Effector memory CD8-positive, alpha-beta T cell (primary cell): ENCODE measurements at places on chromosomes 2 and 18.

GRCh38 chr2:88903749-88904353 is 212.4 kb downstream of the RPIA start:
- no peak for DNase-seq

DNA sequence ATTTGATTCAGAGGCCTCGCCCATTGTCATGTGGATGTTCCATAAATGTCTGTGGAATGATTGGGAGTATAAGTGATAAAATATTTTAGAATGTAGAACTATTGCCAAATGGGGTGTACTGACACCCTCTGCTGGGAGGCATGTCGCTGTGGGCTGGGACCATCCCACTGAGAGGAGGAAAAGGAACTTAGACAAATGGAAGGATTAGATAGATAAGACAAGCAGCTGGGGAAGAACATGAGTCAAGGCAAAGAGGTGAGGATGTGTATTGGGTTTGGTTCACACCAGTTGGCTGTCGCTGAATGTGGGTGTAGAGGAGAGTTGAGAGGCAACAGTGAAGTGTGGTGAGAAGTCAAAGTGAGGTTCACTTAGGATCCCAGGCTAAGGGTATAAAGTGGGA is 4.0 kb downstream of the C2orf74 start:
- no peak for DNase-seq

DNA sequence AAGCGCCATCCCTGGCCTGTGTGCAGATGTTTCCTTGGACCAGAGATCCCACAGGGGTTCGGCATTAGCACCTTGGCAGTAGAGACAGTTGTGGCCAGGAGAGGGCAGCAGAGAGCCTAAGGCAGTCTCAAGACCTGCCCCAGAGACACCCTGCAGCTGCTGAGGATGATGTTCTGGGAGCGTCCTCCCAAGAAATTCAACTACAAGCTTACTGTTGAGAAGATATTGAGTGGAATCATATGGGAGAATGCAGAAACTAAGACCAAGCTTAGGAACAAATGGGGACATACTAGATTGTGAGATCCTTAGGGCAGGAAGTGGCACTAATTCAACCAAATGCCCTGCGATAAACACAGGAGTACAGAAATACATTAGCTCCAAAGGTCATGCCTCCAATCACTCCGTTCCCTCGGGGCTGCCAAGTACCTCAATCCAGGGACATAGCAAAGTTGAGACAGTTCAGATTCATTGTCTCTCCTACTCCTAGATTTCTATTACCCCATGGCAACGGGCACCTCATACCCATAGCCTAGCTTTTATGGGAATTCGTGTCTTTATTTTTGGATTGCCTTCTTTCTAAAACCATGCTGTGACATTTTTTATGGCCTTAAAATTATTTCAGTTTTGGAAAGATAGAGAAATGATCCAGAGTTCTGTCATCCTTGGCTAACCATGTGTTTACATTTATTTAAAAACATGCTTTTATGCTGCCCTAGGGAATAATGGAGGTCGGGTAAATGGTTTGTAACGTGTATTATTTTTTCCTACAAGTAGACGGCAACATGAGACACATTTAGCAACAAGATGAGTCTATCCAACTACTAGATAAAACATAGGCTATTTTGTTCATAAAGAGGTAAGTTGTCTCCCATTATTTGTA is 2.2 kb upstream of the ERMN start:
- peak; percentile 81 for DNase-seq

GRCh38 chr2:235756491-235756890 is 262.6 kb downstream of the AGAP1 start:
- no peak for DNase-seq

DNA sequence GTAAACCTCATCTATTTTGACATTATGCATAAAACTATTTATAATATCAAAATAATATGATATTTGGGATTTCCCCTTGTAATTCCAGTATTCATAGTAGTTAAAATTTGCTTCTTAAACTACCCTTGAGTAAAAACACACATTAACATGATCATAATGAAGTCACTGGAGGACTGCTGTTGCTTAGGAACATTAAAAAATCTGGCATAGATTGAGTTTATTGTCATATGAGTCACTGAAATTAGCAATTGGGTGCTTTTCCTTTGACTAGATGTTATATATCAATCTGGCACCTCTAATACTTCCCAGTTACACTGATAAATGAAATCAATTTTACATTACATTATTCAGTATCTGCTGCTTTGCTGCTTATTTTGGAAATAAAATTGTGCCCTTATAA is 57.0 kb upstream of the ZC3H15 start:
- no peak for DNase-seq

DNA sequence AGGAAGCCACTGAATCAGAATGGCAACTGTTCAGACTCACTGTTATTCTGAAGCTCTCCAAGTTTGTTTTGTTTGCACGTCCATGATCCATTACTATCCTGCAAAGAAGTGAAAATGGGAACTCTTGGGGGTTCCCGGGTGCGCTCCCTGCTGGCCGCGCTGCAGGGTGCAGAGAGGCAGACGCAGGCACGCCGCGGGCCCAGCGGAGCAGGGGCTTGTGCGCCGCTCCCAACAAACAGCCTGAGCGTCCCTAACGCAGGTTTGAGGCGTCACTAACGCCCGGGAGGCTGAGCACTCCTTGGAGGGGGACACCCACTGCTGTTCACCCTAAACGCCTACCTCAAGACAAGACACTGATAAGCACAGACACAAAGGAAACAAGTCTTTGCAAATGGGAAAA is 14.3 kb upstream of the PIEZO2 start:
- DNase-seq = no peak

DNA sequence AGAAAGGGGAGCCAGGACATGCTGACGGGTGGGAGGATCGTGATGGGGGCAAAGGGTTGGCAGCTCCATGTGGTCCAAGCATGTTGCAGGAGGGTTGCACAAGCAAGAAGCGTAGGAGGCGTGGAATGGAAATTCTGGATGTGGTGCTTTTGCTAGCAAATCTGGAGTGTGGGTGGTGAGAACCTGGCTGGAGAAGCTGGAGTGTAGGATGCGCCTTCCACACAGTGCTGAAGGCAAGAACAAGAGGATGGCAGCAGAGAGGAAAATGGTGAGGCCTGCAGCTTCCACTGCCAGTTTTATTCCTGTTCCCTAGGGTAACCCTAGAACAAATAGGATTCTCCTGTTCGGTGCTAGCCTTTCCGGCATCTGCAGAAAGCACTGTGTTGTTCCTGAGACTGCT is 22.4 kb downstream of the CREG2 start:
- DNase-seq = no peak

DNA sequence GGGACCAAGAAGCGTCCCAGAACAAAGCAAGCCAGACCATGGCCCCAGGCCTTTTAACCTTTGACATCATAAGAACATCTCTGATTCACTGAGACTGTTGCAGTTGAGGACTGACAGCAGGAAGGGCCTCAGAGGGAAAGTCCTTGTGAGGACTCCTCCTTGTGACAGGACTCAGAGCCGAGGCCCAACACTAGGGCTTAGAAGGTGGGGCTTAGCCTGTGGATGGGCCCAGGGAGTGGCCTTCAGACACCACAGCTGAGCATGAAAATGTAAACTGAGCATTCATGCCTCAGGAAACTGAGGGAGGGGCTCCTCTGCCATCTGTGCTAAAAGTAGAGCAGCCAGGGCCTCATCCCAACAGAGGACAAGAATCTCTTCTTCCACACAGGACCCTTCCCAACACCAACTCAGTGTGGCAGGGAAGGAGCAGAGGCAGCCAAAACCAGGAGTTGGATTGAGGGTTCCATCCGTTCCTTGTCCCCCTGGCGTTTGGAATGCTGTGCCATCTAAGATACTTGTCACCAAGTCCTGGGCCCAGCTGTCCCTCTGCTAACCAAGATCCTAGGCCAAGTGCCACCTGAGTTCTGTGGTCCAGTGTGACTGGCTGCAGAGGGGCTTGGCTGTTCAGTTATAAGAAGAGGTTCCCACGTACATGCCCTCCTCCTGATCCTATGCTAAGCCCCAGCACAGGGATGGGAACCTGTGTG is 37.5 kb upstream of the CAB39 start:
- DNase-seq = no peak

DNA sequence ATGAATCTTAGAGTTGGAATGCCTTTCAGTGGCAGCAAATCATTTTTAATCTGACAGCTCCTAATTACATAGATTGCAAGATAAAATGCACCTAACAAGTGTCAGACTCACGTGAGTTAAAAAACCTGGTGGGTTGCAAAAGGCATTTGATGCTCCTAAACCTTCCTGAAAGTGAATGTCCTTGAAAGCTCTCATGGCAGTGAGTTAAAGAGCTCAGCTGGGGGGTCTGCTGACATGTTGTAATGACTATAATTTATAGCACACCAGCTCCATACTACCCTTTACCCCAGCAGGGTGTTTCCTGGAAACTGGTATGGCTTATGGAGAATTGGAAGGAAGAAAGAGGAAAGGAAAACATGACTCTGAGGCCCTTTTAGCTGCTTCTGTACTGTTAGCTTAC is 91.9 kb upstream of the CAVIN2 start:
- DNase-seq = no peak

DNA sequence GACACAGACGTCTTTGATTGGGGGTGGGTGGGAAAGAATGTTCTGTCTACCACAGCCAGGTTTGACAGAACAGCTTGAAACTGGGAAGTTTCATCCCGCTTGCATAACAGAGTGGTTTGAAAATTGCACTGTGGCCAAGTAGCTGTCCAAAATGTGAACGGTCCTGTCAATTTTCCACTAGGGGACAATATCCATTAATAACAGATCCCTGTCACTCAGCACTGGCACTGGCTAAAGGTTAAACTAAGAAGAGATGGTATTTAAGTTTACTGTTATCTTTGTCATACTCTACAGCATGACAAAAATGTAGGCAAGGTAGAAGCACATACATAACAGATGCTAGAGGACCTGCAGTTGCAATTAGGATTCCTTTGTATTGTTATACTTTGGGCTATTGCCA is 55.6 kb upstream of the ACMSD start:
- DNase-seq = no peak

GRCh38 chr2:143513081-143513480 is 383.9 kb downstream of the ARHGAP15 start:
- peak; percentile 8 for DNase-seq

- DNase-seq = no peak
These were observed 13.3 kb downstream of the NTSR2 start for GRCh38 chr2:11656671-11657101.

- no peak for DNase-seq
These were observed 318.1 kb downstream of the PARD3B start for GRCh38 chr2:204863336-204863735.

- no peak for DNase-seq
These were observed 41.7 kb downstream of the RAMP1 start for GRCh38 chr2:237900891-237901831.

- no peak for DNase-seq
These were observed 304.7 kb downstream of the PTPRM start for GRCh38 chr18:7871560-7872456.

DNA sequence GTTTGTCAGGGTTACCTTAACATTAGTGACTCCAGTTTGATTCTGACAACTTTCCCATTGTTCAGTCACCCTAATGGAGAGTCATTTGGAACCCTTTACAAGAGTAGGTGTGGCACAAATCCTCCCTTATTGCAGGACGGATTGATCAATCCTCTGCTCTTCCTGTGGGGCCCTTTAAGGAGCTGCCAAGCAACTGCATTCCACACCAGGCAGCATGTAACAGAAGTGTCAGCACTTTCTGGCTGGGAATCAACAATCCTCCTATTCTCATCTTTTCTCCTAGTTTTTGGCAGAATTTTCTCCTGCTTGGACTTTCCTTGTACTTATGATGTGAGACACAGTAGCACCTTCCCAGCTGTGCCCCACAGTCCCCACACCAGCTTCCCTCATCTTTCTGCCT is 177.8 kb downstream of the ST6GAL2 start:
- no peak for DNase-seq

DNA sequence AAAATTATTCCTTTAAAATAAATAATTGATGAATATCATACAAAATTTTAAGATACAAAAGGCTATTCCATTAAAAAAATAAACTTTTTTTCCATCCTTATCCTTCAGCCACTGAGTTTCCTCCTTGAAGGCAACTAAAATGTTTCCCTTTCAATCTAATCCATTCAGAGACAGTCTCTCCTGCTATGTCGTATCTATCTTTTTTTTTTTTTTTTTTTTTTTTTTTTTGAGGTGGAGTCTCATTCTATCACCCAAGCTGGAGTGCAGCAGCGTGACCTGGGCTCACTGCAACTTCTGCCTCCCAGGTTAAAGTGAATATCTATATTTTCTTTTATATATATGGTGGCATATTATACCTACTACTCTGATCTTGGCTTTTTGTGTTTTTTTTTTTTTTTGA is 31.7 kb upstream of the SOS1 start:
- no peak for DNase-seq

DNA sequence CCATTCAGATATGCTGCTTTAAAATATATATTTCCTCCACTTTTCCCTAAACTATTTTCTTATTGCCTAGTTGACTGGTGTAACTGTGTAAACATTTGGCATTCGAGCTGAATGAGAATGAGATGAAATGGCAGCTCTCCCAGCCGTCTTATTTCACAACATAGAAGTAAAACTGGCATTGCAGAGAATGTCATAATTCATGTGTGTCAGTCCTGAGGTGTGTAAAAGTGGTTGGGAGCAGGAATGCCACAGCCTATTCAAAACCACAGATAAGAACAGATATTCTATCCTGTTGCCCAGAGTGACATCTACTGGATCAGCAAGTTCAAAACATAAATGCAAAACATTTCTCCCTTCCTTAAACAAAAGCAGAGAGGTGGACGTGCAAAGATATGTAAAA is 565.5 kb upstream of the CHAC2 start:
- no peak for DNase-seq

DNA sequence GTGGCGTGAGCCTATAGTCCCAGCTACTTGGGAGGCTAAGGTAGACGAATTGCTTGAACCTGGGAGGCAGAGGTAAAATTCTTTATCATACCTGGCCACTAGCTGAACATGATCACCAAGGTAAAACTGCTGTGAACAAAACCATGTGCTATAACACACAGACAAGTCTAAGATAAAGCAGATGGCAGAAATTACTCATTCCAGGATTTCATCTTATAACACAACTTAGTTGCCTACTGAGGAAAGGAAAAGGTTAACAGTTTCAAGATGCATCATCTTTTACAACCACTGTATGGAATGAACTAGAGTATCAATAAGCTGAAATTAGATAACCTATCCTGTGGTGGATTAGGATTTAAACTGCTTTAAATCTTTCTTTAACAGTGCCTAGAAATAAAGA is 8.3 kb downstream of the ARL5A start:
- DNase-seq = no peak

DNA sequence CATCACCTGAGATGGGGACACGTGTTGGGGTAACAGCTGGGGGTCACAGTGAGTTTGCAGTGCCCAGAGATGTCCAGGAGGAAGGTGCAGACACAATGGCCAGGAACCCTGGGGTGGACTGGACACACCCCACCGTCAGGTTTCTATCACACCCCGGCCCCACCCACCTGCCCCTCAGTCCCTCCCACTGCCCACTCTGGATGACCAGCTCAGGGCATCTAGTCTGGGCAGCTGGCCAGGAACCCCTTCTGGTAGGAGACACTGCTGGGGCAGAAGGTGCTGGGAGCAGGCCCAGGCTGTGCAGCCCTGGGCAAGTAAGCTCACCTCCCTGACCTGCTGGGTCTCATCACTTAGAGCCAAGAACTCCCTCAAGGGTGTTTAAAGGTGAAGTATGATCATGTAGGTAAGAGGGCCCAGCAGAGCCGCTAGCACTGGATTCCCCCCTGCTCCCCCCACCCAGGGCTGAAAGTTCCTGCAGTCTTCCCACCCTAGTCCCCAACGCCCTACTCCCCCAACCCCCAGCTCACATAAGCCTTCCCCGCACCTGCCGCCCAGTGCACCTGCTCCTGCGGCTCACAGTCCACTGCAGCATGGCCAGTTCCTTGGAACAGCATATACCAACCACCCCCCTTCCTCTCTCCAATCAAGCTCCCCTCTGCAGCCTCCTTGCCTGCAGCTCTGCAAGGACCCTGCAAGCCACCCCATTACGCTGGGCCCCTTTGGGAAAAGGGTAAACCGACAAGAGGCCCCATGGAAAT is 17.3 kb downstream of the BIN1 start:
- DNase-seq = no peak
